ENCODE measurements at places on chromosomes 13 and 19.

GRCh38 chr13:20351281-20352022 lies 119.3 kb upstream of the GJB6 start:
- no peak for DNase-seq

GRCh38 chr13:27679396-27679795 lies 57.7 kb downstream of the POLR1D start:
- no peak for DNase-seq

DNA sequence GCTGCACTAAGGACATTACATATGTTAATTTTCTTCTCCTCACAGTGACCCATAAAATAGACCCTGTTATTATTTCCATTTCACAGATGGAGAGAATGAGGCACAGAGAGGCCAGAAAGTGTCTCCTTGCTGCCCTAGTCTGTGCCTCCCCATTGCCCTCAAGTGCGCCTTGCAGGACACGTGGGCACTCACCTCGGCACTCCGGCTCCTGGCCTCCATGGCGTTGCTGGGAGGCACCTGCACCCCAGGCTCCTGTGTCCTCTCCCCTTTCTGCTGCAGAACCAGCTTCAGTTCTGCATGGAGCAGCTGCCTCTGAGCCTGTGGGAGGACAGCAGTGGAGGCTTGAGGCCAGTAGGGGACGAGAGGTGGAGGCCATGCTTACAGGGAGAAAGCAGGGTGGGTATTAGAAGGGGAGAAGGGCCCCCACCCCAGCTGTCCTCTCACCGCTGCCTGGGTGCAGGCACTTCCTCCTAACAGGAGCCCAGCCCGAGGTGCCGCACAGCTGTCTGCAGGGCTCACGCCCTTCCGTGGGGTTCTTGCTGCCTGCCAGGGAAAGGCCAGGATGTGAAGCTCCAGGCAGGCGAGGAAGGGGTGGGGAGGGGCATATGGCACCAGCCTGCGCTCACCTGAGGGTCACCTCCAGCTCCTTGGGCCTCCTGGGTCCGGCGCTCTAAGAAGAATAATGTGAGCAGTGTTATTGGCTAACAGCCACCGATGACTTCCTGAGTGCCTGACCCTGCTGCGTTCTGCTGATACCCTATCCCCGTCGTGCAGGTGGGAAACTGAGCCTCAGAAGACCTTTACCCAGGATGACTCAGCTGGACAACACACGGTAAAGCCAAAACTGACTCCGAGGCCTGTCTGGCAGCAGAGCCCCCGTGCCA lies 5.2 kb downstream of the PRX start:
- no peak for DNase-seq

GRCh38 chr13:59247171-59247570 lies 916.6 kb downstream of the DIAPH3 start:
- no peak for DNase-seq

DNA sequence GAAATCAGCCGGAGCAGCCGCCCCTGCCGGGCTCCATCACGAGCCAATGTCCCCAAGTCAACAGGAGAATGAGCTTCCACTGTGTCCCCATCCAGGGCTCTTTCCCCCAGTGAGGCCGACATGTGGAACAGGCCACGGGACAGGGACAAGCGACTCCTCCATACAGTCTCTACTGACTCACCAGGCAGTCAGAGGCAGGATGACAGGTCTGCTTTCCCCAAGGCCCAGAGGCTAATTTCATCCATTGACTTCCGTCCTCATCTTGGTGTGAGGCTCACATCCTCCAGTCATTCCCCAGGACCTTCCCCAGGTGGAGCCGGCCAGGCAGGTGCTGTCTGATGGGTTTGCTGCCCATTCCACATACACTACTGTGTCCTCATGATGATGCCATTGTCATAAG lies 3.5 kb downstream of the CEACAM6 start:
- no peak for DNase-seq

GRCh38 chr19:48333467-48334384 lies 8.4 kb downstream of the EMP3 start:
- DNase-seq = peak; percentile 61

All from esophagus squamous epithelium (tissue), 5 donors.